ENCODE measurements at places on chromosomes 12 and 14.
A peak's percentile ranks its signal among the peaks of the same experiment; 100 is the strongest.

GRCh38 chr12:88854260-88854659 is 274.0 kb upstream of the KITLG start:
- DNase-seq = peak; percentile 50

DNA sequence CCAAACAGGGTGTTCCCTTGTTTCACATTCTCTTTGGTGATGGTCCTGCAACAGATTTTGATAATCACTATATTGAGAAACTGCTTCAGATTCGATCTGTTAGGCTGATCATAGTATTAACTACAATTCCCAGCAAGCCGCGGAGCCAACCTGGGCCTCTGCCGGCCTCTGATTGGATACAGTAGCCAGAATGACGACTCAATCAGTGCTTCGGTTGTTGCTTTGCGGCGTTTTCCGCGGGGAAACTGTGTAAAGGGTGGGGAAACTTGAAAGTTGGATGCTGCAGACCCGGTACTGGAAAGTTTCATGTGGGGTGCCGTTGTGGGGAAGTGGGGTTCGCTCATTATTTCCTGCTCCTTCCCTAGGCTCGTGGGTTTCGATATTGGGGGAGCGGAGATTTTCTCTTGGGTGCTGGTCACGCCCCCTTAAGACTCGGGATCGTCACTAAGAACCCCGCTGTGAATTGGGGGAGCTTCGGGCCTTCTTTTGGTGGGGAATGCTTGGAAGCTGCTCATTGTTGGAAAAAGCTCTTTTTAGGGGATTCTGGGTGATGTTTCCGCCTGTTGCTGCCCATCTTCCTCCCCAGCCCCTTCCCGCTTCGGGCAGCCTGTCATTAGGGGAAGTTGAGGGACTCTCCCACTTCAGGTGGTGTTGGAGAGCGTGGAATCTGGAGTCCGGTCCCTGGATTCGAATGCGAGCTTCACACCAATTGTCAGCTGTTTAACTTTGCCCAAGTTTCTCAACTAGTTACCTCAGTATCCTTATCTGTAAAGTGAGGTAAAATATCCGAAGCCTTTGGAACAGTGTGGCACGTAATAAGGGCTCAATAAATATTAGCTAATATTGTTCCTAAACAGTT is at the start of gene RAD51B:
Gene RAD51B, plus strand, starts transcription at position 217 of the 859 bp plus-strand sequence.
- DNase-seq = peak; percentile 87

DNA sequence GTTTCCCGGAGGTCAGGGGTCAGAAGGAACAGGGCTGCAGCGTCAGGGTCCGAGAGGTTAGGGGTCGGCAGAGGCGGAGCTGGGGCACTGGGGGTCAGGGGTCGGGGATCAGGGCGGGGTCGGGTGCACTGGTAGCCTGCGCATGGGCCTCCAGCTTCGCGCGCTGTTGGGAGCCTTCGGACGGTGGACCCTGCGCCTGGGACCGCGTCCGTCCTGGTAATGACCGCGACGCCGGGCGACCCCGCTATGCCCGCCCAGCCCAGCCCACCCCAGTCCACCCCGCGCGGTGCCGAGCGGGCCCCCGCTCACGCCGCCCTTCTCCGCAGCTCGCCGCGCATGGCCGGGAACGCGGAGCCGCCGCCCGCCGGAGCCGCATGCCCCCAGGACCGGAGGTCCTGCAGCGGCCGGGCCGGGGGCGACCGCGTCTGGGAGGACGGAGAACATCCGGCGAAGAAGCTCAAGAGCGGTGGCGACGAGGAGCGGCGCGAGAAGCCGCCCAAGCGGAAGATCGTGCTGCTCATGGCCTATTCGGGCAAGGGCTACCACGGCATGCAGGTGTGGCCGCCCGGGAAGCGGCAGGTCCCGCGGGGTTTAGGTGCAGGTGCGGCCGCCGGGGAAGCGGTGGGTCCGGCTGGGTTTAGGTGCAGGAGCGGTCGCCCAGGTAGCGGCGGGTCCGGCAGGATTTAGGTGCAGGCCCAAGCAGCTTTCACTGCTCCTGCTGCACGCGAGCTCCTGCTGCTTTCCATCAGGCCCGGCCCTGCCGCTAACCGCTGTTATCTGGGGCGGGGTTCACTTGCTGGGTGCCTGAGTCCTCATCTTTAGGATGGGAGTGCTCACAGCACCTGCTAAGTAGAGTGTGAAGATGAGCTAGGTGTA is 743 bp downstream of the PUS1 start:
- DNase-seq = peak; percentile 70

- DNase-seq = no peak
Observed at GRCh38 chr12:122147514-122148290, 26.3 kb downstream of the IL31 start.

- DNase-seq = no peak
Observed at GRCh38 chr14:100409651-100410050, 86.5 kb downstream of the SLC25A47 start.

- peak; percentile 22 for DNase-seq
Observed at GRCh38 chr14:60304509-60304908, 55.5 kb downstream of the PPM1A start.

- peak; percentile 18 for DNase-seq
Observed at GRCh38 chr12:79844693-79845092, 90.2 kb downstream of the PPP1R12A start.

- no peak for DNase-seq
Observed at GRCh38 chr14:92400579-92401444, 77.8 kb downstream of the SLC24A4 start.

- no peak for DNase-seq
Observed at GRCh38 chr12:11838403-11838802, 188.9 kb downstream of the ETV6 start.

DNA sequence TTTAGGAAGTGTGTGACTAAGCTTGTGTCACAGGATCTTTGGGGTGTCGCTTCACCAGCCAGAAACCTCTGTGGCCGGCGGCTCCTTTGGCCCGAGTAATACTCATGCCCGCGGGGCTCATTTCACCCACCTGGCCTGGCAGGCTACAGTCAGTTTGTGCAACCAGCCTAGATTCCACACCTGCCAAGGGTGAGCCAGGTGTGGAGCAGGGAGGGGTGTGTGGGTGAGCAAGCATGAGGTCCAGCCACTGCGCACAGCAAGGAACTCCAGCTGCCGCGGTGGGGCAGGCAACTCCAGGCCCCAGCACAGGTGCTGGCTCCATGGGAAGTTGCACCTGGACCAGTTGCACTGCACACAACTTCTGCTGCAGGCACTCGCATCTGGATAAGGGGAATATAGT is 462.3 kb upstream of the LRFN5 start:
- peak; percentile 50 for DNase-seq

DNA sequence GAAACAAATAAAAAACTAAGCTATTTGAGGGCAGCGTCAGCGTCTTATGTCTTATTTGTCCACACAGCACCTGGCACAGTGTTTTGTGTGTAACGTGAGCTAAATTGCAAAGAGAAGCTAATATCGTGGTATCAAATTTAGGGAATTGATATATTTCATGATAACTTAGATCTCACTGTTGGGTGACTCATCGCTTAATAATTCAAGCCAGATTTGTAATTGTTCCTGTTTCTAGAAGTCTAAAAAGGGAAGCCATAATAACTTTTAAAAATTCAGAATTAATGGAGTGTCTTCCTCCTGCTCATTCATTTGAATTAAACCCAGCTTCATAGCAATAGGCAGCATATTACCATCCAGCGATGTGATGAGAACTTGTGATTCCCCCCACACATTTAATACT is 214.7 kb downstream of the PDZRN4 start:
- no peak for DNase-seq

GRCh38 chr14:24422261-24422660 is 7.2 kb downstream of the CBLN3 start:
- DNase-seq = no peak

DNA sequence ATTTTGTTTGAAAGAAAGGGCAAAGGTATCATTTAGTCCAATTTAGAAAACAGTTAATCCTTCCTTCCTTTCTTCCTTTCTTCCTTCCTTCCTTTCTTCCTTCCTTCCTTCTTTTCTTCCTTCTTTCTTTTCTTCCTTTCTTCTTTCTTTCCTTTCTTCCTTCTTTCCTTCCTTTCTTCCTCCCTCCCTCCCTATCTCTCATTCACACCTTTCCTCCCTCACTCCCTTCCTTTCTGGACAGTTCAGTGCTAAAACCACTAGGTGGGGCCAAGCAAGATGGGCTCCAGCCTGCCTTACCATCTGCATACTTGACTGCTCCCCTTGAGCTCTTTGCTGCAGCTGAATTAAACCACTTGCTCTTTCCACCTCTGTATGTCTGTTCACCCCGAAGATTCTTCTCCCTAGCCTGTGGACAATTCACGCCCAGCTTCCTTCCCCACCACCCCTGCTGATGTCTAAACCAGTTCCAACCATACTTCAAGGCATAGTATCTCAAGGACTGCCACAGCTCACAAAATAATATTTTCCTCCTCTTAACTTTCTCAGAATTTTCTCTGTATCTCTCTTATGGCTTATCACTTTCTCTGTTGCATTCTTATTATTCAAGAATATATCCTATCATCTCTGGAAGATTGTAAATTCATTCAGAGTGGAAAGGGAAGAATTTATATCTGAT is 78.0 kb downstream of the DBX2 start:
- peak; percentile 86 for DNase-seq

- DNase-seq = peak; percentile 69
Observed at GRCh38 chr12:75480469-75480949, at the start of gene GLIPR1. Gene GLIPR1 (plus strand): TSS chr12:75480755. CDS start chr12:75480881, 126 bp downstream.

GRCh38 chr14:81826081-81826480 is 292.4 kb upstream of the SEL1L start:
- DNase-seq = no peak

DNA sequence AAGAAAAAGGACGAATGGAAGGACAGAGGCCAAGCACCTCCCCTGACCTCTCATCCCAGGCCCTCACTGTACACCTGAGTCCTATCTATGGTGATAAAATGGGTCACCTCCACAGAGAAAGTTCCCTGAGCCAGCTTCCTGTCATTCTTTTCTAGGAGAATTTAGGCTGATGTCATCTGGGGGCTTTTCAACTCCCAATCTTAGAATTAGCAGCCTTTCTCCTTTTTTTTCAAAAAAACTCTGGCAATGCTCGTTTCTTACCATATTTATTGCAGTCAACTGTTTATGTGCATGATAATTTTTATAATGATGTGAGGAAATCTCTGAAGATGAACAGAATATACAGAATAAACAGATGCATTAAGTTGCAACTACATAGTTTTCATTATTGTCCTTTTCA is 177.6 kb downstream of the SNAPC1 start:
- no peak for DNase-seq

- no peak for DNase-seq
Observed at GRCh38 chr14:97572583-97573458, 775.6 kb downstream of the VRK1 start.

DNA sequence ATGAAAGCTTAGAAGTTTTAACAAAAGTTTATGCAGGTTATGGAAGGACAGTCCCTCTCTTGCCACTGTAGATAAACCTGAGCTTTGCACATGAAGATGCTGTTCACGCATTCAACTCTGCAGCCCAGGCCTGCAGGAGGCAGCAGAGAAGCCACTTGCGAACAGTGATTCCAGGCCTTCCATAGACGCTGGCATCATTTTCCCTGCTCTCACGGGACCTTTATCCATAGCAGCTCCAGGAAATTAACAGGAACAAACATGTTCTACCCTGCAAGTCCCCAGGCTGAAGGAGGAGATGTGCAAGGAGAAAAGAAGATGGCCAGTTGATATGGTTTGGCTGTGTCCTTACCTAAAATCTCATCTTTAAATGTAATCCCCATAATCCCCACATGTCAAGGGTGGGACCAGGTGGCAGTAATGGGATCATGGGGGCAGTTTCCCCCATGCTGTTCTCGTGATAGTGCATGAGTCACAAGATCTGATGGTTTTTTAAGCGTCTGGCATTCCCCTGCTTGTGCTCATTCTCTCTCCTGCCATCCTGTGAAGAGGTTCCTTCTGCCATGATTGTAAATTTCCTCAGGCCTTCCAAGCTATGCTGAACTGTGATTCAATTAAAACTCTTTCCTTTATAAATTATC is 2.0 kb downstream of the ERP27 start:
- DNase-seq = peak; percentile 66

- DNase-seq = no peak
Observed at GRCh38 chr12:62859321-62859737, 75.6 kb downstream of the PPM1H start.

- DNase-seq = peak; percentile 45
Observed at GRCh38 chr12:99110868-99111267, 465.8 kb downstream of the APAF1 start.

DNA sequence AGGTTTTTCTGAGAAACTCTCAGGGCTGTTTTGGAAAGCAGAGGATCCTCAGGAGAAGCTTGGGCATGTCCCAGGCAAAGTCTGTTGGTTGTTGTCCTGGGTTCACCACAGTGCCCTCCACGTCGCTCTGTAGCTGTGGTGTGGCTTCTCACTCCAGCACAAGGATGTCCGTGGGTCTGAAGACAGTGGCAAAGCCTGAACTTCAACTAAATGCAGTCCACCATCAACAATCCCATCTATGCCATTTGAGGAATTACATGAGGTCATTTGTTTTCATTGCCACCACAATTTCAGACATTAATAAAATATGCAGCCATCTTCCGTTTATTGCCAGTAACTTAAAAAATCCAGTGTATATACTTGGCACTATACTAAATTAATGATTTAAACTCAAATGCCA is 272.1 kb downstream of the LRIG3 start:
- no peak for DNase-seq

- no peak for DNase-seq
Observed at GRCh38 chr12:32039917-32040575, 66.6 kb upstream of the BICD1 start.

GRCh38 chr14:91220581-91221000 is 23.9 kb downstream of the GPR68 start:
- DNase-seq = no peak

DNA sequence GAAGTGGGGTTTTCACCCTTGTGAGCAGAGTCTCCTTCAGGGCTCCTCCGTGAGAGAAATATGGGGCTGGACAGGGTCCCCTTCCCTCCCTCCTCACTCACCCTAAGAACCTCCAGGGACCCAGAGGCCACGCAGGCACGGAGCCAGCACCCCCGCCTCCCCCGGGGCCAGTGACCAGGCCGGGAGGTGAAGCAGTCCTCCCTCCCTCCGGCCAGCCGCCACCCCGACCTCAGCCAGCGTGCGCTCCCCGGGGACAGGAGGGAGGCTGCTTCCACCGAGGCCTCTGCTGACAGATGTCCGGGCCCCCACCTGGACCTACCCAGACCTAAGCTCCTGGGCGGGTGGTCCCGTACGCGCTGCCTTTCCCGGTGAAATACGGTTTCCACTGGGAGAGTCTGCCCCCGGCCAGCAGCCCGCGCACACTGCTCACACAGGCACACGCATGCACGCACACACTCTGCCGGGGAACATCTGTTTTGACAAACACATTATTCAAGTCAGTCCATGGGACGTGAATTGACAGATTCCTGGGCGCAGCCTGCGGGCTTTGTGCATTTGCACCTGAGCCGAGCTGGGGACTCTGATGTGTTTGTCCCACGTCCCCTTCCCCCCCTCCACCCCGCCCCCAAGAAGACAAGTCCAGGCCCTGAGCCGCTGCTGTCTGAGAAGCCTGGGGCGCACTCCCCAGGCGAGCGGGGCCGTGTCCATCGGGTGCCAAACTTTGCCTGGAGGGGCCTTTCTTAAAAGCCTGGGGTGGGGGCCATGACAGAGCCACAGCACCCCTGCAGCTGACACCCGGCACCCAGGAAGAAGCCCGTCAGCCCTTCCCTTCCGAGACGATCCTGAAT is 725 bp downstream of the RIMBP2 start:
- DNase-seq = peak; percentile 69

Measured in DMS53 (cell line).